Naive thymus-derived CD8-positive, alpha-beta T cell (primary cell): ENCODE measurements at places on chromosomes 5 and 9.

GRCh38 chr5:136776022-136776927 lies 410.9 kb upstream of the TRPC7 start:
- DNase-seq = no peak

- DNase-seq = no peak
Measured at GRCh38 chr5:111282798-111283197, 58.6 kb downstream of the CAMK4 start.

- DNase-seq = no peak
Measured at GRCh38 chr9:97958812-97959511, 21.0 kb upstream of the HEMGN start.

DNA sequence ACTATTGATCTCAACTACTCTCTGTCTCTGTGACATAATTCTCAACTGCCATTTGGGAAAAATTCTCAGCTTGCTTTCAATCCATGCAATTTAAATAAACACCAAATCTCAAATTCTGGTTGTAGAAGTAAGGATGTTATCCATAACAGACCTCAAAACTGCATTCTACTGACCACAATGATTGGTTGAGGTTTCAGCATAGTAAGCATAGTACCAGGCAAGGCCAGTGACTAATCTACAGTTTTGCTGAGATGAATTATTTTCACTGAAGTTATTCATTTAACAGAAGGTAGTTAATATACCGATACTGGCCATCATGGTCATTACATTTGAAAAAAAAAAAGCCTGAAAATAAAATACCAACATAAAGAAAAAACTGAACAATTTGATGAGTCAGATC lies 488.0 kb upstream of the CDH18 start:
- no peak for DNase-seq

- DNase-seq = no peak
Measured at GRCh38 chr5:134510970-134511795, 14.3 kb upstream of the JADE2 start.

DNA sequence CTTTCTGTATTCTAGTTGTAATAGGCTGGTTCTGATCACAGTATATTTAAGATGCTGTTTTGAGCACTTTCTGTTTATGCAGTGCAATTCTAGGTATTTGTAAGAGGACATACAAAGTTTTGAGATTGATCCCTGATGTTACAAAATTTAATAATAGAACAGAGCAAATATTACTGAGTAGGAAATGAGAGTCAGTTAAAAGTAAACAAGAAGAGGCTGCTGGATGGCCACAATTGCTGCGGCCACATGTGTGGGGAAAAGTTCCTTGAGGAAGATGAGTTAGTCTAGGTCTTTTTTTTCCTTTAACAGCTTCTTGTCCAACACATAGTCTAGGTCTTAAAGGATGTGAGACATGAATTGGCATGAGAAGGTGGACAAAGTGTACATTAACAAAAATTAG lies 11.3 kb downstream of the EHMT1 start:
- DNase-seq = no peak

- no peak for DNase-seq
Measured at GRCh38 chr5:148723143-148723542, 68.8 kb upstream of the HTR4 start.

DNA sequence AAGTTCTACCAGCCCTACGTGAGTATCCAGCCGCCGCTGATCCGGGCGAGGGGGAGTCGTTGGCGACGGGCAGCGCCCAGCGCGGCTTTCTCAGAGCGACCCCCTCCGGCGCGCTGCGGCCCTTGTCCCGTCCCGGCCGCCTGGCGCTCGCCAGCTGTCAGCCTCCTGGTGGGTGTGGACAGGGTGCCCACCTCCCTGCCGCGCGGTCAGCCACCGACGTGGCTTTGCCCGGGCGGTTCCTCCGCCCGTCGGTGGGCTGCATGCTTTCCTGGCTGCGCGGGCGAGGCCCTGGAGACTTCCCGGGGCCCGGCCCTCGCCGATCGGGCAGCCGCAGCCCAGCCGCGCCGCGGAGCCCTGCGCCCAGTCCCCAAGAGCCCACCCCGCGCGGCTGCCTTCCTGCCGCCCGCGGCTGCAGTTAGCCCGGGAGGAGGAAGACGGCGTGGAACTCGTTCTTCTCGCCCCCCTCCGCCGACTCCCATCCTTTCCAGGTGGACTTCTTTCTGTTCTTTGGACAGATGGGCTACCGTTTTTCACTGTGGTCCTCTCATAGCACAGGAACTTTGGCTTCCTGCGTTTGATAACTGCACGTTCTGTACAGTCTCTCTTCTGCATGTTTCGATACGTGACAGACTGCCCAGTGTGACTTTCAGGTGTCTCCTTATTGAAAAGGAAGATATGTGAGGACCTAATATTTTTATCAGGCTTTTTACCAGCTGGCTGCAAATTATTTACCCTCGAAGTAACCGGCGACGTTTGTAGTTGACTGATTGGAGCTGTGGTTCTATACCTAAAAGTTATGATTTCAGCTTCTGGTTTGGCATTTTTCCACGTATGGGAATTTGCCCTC lies 577 bp downstream of the AP3S1 start:
- DNase-seq = no peak

DNA sequence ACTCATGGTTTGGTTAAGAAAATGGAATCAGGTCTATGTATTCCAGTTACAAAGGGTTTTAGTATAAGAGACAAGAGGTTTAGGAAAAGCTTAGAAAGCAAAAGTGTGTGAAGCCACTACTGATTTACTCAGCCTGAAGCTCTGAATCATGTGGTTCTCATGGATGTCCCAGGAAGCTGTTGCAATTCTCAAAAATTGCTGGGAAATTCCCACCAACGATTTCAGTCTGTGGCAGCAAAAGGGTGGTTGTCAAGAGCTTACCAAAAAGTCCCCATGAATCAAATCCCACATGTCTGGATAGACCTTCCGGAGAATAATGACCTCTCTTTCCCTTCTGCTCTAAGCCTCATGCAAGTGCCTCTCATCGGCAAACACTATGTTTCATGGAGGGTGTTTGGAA lies 929.9 kb downstream of the TLE4 start:
- DNase-seq = no peak

DNA sequence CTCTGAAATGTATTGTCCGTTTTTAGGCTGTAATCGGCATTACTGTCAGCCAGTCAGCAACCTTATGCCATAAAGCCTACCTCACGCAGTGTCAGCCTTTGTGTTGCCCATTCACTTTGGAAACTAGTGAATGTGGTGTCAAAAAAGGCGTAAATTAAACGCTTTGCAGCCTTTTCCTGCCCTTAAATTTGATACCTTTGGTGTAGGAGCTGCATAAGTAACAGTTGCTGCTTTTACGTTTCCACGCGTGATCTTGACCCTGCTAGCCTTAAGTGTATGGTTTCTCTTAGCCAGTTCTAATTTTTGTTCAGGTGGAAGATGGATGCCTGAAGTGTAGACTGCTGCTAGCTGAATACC lies 257.7 kb downstream of the EPB41L4A start:
- no peak for DNase-seq

DNA sequence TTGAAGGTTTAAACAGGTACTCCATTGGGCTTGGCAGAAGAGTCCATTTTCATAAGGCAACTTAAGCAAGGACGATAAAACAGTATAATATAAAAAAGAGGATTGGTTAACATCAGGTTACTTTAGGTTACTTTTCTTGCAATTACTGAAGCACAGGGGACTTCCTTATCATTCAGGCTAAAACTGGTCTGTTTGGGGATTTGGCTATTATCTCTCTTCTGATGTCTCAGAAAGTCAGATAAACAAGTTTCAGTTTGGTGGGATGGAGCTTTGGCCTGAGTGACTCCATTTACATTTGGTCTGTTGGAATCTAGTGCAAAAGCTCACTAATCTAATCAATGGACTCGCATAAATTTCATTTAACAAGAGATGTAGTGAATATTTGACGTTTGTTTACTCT lies 8.0 kb downstream of the GAPT start:
- DNase-seq = no peak

DNA sequence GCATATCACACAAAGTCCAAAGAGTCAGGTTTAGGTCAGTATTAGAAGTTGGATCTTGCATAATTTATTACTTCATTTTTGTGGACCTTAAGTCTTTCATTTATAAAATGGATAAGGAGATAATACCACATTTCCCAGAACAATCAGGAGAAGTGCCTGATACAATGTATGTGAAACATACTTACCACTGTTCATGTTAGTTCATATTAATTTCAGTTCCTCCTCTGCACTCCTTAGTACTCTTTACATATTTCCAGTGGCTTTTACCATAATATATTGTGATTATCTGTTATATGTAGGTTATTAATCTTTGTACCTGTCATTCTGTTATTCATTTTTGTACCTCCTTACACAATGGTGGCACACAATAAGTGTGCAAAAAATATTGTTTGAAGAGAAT lies 214.4 kb downstream of the ARL15 start:
- no peak for DNase-seq

DNA sequence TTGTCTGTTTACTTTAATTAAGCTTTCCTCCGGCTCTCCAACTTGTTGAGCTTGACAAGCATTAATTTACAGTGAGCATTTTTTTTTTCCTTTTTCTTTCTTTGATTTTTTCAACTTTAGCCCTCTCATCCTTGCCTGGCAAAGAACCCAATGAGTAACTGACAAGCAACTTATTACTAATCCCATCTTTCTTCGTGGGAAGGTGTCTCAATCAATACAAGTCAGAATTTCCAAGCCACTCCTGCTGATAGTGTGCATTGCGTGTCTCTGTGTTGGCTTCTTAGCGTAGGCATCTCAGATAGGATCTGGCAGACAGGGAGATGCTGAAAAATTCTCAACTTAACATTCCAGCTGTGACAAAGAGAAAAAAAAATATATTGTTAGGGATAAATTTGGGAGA lies 527.7 kb upstream of the WWC1 start:
- no peak for DNase-seq

DNA sequence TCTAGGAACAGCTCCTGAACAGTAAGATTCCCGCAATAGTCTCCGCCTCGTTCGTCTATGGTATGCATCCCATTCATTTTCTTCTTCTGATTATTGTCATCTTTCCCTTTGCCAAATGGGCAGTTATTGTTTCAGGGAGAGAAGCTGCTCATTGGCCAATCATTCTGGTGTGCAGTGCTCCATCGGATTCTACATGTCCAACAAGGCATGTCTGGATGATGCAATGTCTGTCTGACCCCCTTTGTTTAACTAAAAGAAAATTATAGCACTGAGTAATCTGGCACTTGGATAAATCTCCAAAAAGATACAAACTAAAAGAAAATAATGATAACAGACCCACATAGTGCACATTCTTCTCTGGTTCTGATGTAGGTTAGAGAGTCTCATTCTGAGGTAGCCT lies 515.6 kb upstream of the DMAC1 start:
- no peak for DNase-seq
